Right lobe of liver (tissue), 6 donors: ENCODE measurements at places on chromosomes 12 and 14.

GRCh38 chr14:96051642-96052540 is 12.7 kb downstream of the C14orf132 start:
- DNase-seq, result no peak

GRCh38 chr12:40228727-40229126 is 3.9 kb downstream of the LRRK2 start:
- DNase-seq, result no peak

GRCh38 chr12:67919406-67919805 is 69.8 kb upstream of the IFNG-AS1 start:
- no peak for DNase-seq

DNA sequence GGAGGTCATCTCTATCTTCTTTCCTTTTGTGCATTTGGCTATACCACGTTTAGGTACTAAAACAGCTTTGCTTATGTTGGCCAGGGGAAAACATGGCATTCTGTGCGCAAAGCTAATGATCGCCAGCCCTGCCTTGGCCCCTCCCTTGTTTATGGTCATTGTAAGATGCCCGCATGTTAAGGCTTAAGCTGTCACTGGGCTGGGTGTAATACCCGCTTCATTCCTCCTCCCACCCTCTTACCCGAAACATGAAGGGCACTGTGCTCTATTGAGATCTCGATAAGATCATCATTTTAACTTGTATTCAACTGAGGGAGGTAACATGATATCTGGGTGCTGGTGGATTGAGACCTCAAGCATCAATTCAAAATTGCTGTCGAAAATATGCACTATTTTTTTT is 34.7 kb downstream of the BRI3BP start:
- no peak for DNase-seq

DNA sequence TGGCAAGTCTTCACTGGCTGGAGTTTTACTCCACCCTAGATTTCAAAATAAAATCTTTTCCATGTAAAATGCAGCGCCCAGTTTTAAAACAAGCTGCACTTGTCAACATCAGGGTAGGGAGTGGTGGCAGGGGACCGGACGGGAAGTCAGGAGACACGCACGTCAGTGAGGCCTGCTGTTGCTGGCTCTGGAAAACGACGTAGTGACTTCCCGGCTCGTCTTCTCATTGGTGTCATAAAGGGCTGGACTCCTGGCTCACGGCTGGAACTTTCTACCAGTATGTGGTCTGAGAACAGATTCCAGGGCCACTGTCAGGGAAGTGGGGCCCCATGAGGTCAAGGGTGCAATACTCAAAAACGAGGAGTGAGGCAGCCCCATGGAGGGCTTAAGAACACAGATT is 64.2 kb upstream of the FOXN3 start:
- DNase-seq, result no peak

DNA sequence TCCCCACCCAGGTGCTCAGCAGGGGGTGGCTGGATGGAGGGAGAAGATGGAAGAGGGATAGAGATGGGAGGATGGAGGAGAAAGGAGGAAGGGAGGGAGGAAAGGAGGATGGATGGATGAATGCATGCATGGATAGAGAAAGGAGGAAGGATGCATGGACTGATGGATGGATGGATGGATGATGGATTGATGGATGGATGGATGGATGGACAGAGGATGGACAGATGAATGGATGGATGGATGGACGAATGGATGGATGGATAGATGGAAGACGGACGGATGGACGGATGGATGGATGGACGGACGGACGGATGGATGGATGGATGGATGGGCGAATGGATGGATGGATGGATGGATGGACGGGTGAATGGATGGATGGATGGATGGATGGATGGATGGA is 64.1 kb downstream of the NCOR2 start:
- DNase-seq, result no peak

DNA sequence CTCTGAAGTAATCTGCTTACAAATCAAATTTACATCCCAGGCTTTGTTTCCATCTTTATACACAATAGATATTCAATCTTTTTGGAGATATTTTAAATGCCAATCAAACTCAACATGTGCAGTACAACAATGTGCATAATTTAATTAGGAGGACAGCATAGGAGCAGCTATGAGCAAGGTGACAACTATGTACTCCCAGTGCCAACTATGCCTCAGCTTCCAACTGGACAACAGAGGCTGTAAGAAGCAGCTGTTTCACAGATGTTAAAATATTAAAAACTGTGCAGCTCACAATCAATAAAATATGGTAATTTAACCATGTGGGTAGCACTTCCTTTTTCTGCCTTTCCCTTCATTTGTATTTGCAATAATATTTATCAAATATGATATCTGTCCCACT is 99.9 kb downstream of the ST8SIA1 start:
- no peak for DNase-seq

DNA sequence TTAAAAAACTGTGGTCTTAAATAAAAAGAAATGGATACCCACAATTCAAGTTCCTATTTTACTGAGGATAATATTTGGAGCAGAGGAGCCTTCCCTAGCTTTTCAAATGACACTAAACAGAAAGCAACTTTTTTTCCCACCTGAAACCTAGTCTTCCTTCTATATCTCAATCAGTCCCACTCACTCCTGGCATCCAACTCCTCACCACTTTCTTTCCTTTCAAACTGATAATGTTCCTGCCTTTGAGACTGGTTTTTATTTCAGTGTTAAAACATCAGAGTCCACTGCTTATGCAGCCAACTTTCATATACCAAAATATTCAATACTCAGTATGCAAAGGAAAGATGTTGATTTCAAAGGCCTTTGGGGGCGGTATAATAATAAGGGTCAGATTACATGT is 225.6 kb downstream of the GXYLT1 start:
- no peak for DNase-seq

DNA sequence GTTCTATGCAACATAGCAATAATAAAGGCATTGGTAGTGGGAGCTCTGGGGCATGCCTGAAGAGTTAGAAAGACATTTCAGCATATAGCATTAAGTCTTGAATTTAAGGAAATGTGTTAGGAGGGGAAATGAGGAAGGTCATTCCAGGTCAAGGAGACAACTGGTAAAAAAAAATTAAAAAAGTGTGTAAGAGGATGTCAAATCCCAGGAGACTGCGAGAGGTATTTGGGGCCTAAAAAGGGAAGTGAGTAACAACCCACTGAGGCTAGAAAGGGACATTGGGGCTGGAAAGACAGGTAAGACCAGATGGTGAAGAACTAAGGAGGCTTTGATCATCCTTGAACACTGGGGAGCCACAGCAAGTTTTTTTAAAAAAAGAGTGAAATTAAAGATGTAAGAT is 152.9 kb downstream of the SLC25A21 start:
- DNase-seq, result no peak

- DNase-seq, result peak; percentile 87
Observed at GRCh38 chr12:42237052-42237852, 796 bp downstream of the YAF2 start.

GRCh38 chr14:35385042-35385839 is 19.3 kb downstream of the NFKBIA start:
- DNase-seq, result peak; percentile 57

DNA sequence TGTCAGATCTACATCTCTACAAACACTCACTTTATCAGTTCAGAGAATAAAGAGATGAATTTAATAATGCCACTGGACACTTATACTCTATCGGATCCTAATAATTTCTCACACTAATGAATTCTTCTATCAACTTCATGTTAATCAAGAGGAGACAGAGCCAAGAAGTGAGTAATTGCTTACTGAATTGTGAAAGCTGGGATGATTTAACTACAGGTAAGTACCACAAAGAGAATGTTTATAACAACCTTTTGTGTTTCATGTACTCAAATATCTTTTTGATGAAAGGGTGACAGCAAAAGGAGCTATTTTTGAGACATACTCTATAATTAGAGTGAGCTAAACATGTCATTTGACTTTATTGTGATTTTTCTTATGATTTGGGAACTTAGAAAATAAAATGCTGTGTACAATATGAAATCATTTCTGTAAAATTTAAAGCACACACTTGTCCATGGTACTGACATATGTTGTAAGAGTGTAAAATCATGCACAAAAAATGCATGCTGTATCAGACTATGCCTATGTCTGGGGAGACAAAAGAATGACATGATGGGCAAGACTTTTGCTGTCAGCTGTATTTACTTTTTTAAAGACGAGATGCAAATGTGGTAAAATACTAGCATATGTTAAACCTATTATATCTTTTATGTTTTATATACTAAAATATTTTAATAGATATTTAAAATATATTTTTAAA is 361.2 kb downstream of the CCER1 start:
- DNase-seq, result no peak
